ENCODE measurements at places on chromosomes 12 and 14.

- DNase-seq = peak; percentile 23
These were observed 1.6 kb upstream of the TAPBPL start for GRCh38 chr12:6450091-6450868.

DNA sequence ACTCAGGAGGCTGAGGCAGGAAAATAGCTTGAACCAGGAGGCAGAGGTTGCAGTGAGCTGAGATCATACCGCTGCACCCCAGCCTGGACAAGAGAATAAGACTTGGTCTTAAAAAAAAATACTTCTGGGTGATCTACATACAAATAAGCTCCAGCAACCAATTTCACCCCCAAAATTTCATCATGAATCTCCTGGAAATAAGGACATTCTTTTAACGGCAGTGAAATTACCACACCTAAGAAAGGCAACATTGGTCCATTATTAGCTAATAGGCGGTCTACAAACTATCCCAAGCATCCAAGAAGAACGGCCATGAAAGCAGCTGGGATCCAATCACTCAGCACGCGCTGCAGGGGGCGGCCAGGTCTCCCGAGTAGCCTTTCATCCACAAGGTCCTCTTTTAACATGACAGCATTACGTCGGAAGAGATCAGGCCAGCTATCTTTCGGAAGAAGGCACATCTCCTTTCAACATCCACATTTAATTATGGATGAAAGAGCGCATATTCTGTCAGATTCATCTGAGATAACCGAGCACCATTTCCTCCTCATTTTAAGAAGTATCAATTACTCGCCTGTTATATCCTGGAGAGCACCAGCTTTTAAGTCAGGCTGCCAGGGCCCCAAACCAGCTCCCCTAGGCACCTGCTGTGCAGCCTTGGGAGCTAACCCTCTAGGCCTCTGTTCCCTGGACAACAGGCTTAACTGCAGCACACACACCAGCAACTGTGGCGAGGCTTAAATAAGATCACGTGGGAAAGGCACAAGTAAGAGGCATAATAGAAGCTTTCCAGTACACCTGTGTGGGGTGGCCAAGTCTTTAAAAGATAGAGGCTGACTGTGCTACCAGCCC, 4.2 kb downstream of the SLC15A4 start:
- DNase-seq = no peak

- peak; percentile 69 for DNase-seq
These were observed 22.1 kb downstream of the ZBTB42 start for GRCh38 chr14:104822821-104823615.

- no peak for DNase-seq
These were observed 169.5 kb downstream of the ANO4 start for GRCh38 chr12:100964028-100964427.

- DNase-seq = no peak
These were observed 31.3 kb upstream of the ANP32D start for GRCh38 chr12:48441069-48441468.

GRCh38 chr12:131892711-131893604, 1.5 kb upstream of the ULK1 start:
- no peak for DNase-seq

DNA sequence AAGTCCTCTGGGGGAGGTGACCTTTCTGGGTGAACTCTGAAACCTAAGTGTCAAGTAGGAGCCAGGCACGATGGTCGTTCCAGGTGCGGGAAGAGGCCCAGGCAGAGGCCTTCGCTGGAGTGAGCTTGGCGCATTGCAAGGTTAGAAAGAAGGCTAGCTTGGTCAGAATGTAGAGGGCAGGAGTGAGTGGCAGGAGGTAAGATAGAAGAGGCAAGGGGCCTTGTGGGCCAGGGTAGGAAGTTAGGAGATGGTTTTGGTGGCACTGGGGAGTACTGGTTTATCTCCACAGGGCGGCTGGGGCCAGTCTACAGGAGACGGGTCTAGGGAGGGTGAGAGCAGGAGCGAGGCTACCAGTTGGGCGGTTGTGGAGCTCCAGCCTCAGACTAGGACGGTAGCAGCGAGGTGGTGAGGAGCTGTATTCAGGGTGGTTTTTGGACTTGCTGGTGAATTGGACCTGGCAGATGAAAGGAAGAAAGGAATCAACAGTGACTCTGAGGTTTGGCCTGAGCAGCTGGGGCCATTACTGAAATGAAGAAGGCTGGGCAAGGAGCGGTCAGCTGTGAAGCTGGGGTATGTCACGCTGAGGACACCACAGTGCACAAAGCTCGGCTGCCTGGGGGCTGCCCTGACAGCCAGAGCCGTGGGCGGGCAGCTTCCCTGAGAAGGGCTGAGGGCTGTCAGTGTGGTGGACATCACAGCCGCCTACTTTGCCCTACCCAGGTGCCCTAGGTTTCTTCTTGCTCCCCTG, 9.0 kb downstream of the MLXIP start:
- DNase-seq = no peak

- no peak for DNase-seq
These were observed 60.3 kb downstream of the GPHN start for GRCh38 chr14:66568220-66568619.

- peak; percentile 46 for DNase-seq
These were observed 79.7 kb upstream of the DIO3 start for GRCh38 chr14:101481557-101481956.

GRCh38 chr12:111428728-111429175, 23.0 kb downstream of the SH2B3 start:
- DNase-seq = peak; percentile 51

GRCh38 chr12:103673891-103674375, 86.9 kb downstream of the STAB2 start:
- no peak for DNase-seq

GRCh38 chr12:28456934-28457710, 266.9 kb downstream of the CCDC91 start:
- no peak for DNase-seq

GRCh38 chr12:15852383-15852782, 29.8 kb upstream of the STRAP start:
- DNase-seq = no peak

- DNase-seq = no peak
These were observed 147.1 kb downstream of the SLC15A5 start for GRCh38 chr12:16130343-16130742.

- DNase-seq = no peak
These were observed 133.2 kb downstream of the MGAT4C start for GRCh38 chr12:86122846-86123468.

DNA sequence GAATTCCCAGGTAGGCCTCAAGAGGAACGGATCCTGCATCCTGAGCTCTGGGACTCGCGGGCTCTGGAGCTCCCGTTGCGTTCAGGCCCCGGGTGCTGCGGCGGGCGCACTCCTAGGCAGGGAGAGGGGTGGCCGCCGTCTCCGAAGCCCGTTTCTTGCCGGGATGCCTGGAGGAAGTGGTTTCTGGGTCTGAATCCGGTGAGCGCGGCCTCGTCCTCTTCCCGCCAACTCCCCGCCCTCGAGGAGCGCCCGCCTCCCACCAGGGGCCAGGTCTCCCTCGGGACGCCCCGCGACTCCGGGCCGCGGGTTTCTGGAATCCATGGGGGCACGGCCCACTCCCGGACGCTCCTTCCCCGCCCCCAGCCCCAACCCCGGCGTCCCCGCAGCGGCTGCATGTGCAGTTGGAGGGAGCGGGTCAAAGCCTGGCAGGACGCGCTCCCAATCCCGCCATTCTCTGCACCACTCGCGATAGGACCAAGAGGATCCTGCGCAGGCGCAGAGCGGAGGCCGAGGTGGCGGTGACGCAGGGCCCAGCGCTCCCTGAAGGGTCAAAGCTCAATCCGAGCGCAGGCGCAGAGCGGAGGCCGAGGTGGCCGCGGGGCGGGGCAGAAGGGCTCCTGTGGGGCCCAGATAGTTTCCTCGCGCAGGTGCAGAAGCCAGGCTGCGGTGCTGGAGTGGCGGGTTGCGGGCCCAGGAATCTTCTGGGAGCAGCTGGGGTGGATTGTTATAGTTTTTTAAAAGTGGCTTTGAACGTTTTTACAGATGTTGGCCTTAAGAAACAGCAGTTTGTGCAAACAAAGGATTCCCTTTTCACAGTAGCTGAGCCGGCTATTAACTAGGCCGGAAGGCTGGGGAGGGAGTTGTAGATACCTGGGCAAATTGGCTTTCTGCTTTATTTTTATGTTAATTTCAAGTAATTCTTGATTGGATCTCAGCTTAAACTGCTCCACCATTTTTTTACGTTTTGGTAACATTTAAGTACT, 796.4 kb downstream of the AACS start:
- peak; percentile 45 for DNase-seq

GRCh38 chr12:38543151-38543550, 226.6 kb downstream of the ALG10B start:
- DNase-seq = no peak

DNA sequence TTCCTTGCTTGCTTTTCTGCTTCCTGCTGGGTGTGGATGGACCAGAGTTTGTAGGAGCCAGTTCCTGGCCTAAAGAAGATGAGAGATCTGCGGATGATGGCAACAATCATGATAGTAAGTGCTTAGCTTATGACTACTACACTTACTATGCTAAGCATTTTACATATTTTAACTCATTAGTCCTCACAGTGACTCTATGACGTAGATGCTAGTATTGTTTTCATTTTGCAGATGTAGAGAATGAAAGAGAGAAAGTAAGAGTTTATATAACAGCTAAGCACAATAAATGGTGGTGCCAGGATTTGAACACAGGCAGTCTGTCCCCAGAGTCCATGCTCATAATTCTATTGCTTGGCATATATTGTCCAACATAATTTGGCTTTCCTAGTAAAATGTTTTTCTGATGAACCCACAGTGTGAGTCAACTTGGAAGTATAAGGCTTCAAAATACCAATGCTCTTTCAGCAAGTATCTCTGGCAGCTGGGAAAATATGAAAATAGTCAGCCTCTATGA, 363.2 kb upstream of the DDHD1 start:
- DNase-seq = no peak

GRCh38 chr12:121791671-121792551, 1.6 kb downstream of the RHOF start:
- DNase-seq = no peak

- no peak for DNase-seq
These were observed 116.7 kb downstream of the CACNA1C start for GRCh38 chr12:2169489-2169888.

DNA sequence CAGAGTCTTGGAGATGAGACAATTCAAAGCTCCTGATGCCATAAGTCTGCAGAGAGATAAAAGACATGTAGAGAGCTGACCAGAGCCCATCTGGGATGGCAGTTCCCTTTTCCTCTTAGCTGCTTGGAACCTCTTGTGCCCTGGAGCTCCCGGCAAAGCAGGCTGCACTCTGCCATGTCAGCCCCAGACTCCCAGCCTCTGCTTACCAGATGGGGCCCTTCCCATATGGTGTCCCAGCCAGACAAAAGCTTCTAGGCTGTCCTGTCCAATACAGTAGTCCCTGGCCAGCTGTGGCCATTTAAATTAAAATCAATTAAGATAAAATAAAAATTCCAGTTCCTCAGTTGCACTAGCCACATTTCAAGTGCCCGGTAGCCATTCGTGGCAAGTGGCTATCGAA, 303.9 kb downstream of the TTC6 start:
- DNase-seq = no peak

DNA sequence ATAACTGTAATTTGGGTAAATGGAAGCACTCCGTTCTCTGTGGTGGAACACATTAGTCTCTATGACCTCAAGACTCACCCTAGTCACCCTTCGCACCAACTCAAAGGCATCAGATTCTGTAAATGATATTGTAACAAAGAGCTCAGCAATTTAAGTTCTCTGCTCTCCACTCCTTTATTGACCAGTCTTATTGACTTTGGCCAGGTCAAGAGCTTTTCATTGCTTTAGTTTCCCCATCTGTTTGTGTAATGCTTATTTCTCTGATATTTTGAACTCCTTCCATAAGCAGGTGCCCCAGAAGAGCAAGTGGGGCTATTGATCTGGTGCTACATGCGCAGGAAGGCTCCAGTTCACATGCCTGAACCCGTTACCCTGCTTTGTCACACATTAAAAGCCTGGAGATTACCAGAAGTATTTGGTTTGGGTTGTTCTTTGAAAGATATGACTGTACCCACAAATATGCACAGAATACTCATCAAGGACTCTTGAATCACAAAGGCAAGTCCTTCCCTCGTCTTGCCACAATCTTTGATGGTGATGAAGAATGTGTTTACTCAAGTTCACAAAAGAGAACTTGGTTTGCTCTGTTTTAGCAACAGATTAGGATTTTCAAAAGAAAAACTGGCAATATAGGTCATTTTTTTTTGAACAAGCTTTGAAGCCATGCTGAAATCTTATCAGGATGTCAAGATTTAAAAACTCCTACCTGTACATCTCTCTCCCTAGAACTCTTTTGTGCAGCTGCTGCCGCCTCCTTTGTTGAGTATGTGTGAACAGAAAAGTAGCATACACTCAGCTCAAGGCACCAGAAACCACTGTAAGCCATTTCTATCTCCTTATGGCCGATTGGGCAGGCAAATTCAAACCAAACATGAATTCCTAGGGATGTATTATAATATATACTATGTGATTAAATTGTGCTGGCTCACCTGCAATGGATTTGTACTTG, 193.9 kb downstream of the BCAT1 start:
- DNase-seq = peak; percentile 30

GRCh38 chr12:71438670-71439361, 782 bp upstream of the LGR5 start:
- no peak for DNase-seq

DNA sequence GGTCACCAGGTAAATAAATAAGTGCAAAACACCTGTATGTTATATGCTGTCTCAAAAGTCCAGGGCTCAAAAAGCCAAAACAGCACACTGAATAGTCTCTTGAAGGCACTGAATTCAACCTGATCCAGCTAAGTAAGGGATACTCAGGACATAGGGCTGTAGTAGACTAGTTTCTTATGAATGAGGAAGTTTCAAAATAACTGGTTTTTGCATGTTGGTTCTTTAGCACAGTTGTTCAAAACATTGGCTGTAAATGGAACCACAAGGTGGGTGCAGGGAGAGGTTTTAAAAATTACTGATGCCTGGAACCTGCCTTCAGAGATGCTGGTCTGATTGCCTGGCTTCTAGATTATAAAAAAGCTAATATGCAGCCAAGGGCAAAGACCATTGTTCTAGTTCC, 34.1 kb downstream of the NDUFA12 start:
- DNase-seq = no peak

DNA sequence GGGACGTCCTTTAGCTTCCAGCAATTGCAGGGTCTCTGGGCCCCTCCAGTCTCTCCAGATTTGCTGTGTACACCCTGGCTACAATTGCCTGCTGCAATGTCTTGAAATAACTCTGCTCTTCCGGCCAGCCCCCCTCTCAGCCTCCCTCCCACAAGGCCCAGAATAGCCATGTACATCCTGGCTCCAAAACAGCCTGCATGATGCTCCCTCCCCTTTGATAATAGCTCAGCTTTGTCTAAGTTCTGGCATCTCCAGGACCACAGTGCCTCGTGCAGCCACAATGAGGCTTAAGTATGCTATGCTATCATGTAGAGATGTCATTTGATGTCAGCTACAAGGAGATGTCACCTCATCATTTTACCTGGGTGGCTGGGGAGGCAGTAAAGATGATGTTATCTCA, 74.6 kb downstream of the SRRM4 start:
- DNase-seq = peak; percentile 10

GRCh38 chr14:74965486-74966153, 10.2 kb upstream of the PGF start:
- peak; percentile 74 for DNase-seq

GRCh38 chr12:115407036-115407435, 723.1 kb upstream of the TBX3 start:
- DNase-seq = no peak
